T1000 (cell line): ENCODE measurements at places on chromosomes 13 and 19.

- peak; percentile 75 for DNase-seq
These were observed 26.3 kb upstream of the SIGLEC11 start for GRCh38 chr19:49987159-49987698.

- no peak for DNase-seq
These were observed 36.8 kb downstream of the PPP2R1A start for GRCh38 chr19:52226652-52227051.

GRCh38 chr13:33236021-33236420, 49.5 kb downstream of the STARD13 start:
- no peak for DNase-seq

DNA sequence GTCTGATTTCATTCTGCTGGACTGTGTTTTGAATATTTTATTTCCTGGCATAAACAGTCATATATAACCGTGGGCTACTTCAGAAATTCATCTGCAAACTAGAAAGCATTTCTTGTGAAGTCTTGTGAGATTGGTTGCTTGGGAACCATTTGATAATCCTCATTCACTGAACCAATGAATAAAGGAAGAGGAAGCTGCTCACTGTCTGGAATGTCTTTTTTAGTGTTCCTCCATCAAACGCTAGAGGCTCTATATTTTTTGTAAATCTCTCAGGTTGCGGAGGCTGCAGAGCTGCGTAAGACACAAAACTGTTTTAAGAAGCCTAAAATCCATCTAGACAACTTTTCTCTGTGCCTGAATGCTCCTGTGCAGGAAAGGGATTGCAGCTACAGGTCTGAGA, 18.7 kb upstream of the GPR12 start:
- no peak for DNase-seq

DNA sequence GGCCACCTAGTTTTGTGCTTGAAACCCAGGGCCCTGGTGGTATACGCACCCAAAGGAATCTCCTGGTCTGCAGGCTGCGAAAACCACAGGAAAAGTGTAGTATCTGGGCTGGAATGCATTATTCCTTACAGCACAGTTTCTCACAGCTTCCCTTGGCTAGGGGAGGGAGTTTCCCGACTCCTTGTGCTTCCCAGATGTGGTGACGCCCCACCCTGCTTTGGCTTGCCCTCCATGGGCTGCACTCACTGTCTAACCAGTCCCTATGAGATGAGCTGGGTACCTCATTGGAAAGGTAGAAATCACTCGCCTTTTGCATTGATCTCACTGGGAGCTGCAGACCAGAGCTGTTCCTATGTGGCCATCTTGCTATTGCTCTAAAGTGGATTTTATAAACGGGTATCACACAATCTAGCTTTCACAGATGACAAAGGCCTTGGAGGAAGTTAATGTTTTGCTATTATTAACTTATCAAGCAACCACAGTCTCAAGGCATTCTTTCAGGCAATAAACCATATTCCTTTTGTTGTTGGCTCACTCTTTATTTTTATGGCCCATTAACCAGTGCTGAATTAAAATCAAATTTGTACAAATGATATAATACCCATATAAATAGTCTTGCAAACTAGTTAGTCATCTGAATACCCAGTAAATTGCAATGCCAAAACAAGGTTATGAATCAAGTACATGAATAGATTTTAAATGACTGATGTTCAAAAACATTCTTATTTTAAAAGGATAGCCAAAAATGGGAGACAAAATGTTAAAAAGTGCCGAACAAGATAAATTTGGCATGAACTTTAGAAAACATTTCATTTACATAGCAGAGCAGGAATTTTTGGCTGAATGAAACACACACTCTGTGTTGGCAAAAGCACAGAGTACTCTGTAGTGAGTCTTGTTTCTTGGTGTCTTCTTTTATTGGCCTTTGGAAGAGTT, 475.4 kb upstream of the ARGLU1 start:
- no peak for DNase-seq

- DNase-seq = no peak
These were observed 1.3 kb downstream of the NECTIN2 start for GRCh38 chr19:44847144-44848035.

DNA sequence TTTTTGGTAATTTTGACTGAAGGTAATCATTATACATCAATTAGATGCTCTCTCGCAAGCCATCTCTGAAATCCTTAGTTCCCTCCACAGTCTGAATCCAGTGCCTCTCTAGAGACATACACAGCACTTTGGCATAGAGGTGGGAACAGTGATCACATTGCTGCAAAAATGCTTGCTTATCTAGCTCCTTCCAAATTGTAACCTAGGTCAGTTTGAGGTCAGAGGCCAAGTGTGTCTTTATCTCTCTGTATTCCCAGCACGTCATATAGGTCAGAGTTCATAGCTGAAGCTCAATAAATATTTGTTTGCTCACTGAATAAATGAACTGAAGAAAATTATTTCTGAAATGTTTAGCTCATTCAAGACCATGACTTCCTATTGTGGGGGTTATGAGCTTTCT, 462.5 kb downstream of the DIAPH3 start:
- no peak for DNase-seq

DNA sequence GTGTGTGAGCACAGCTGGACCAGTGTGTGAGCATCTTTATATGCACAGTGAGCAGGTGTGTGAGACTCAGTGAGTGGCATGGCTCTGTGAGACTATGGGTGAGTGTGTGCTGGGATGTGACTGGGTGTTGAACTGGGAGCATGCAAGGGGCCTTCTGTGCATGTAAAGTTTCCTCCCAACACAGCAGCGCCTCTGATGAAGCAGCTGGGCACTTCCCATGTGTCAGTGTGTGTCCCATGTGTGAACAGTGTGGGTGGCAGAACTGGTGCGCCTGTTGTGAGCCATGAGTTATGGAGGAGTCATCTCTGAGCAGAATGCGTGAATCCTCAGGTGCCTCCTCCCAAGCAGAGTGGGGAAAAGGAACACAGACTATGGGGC, 24.1 kb downstream of the LGALS16 start:
- DNase-seq = no peak

- DNase-seq = no peak
These were observed 127.6 kb upstream of the GPC6 start for GRCh38 chr13:93098972-93099371.

DNA sequence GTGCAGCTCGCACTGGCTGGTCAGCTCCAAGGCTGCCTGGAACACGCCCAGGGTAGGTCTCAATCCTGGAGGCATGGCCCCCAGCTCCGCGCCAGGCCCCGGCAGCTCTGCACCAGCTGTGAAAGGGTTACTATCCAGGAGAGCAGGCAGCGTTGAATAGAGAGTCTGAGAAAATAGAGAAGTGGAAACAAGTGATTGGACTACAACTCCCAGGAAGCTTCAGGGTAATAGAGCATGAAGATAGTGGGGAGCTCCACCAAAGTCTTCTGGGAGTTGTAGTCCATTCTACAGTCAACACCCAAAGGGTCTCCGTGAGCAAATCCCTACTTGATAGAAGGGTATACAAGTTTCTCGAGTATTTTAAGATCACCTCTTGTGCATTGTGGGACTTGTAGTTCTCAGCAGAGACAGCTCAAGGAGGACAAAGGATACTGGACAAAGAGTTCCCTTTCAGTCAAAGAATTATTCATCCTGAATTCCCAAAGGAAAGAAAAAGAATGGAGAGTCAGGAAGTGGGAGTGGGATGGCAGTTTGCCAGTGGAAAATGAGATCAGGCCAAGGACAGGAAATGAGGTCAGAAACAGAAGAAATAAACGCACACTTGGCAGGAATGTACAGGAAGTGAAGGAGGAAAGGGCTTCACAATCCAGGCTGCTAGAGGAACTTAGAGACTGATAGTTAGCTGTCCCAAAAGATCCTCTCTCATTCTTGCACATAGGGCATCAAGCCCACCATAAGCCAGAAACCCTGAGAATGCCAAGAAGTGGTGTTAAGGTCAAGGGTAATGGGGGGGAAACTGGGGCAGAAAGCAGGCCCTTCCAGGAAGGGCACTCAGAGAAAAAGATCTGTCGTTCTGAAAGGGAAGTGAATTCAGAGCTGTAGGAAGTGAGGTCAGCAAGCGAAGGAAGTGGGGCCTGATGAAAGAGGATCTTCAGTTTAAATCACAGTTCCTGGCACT, 5.5 kb upstream of the MAMSTR start:
- DNase-seq = peak; percentile 79

DNA sequence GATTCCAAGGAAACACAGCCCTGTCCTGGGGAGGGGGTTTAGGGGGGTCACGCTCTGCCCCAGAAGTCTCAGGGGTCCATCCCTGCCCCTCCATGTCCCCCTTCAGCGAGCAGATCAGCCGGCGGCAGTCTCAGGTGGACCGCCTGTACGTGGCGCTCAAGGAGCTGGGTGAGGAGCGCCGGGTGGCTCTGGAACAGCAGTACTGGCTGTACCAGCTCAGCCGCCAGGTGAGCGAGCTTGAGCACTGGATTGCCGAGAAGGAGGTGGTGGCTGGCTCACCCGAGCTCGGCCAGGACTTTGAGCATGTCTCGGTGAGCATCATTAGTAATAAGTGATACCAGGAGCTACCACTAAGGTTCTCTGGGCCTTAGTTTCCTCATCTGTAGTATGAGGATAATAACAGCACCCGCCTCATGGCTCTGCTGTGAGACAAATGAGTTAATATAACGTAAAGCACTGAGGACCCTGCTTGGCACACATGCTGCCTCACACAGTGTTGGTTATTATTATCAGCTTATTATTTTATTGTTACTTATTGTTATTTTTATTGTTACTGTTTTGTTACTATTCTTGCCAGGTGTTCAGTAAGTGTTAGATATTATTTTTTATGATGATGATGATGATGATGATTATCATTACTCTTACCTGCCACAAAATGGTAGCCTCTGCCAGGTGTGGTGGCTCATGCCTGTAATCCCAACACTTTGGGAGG, 20.5 kb upstream of the SHKBP1 start:
- no peak for DNase-seq

- DNase-seq = no peak
These were observed 14.2 kb upstream of the UPF1 start for GRCh38 chr19:18817574-18817973.

- DNase-seq = no peak
These were observed 7.4 kb upstream of the FCGBP start for GRCh38 chr19:39941615-39942365.

DNA sequence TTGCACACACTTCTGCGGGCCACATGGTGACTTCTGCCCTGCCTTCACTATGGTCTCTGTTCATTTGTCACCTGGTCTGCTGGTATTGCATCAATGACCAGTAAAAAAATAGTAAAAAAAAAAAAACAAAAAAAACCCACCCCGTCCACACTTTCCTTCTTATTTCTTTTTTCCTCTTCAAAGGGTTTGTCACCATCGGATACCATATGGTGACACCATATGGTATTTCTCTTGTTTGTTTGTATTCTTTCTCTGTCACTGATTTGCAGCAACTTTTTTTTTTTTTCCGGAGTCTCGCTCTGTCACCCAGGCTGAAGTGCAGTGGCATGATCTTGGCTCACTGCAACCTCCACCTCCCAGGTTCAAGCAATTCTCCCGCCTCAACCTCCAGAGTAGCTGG, 26.2 kb upstream of the OR7C2 start:
- no peak for DNase-seq

GRCh38 chr13:20193162-20193906, 596 bp upstream of the GJB2 start:
- DNase-seq = no peak

DNA sequence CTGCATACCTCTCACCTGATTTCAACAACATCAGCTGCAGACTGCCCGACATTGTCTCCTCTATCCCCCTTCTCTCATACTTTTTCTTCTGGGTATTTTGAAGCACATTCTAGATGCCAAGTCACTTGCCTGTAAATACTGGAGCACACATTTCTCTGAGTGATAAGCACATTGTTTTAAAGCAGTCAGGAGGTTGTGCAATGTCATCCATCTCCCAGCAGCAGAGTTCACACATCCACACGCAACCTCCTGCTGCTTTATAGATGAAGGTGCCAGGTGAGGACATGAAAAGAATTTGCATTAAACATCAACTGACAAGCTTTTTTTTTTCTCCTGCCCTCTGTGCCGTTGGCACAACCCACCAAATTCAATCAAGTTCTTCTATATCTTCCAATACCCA, 5.5 kb downstream of the UPK1A start:
- no peak for DNase-seq

DNA sequence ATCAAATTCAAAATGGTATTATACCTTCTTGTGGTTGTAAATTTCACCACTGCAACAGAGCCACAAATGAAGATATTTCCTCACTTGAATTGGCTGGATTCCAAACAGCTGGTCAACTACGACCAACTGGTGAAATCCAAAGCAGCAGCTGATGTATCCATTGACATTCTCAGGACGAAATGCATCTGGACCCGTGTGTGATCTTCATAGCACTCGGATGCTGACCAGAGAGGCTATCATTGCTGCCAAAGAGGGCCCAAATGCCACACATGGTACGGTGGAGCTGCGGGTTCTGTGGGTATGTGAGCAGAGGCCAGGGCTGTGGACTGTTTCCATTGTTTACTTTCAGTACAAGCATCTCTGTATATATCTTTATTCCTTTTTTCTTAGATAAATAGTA, 25.6 kb upstream of the PCCA start:
- DNase-seq = no peak

- peak; percentile 37 for DNase-seq
These were observed 30.7 kb downstream of the HTR2A start for GRCh38 chr13:46866150-46866549.

DNA sequence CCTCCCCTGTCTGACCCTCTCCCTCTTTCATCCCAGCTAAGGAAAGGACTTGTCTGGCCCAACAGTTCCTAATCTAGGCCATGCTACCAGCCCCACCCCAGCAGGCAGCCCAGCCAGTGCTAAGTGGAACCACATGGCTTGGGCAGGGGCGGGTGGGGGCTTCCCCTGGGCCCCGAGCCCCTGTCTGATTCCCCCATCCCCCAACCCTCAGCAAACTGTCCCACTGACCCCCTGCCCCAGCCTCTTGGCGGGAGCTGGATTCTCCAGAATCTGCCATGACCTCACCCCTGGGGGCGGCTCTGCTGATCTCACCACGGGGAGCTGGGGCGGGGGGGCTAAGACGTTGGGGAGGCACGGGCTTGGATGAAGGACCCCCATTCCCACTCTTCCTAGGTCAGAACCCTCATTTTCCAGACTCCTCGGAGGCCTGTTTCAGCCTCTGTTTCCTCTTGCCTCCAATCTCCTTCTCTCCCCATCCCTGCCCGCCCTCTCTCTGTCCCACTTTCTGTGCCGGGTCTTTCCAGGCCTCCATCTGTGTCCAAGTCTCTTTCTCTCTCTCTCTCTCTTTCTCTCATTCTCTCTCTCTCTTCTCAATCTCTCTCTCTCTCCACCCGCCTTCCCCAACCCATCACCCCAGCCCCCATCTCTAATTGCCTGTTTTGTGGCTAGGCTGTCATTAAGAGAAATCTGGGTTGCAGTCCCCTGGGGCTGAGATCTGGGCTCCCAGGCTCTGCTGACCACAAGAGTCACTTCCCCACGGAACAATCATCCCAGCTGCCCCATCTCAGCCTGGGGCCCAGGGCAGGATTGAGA, 2.7 kb downstream of the COL5A3 start:
- no peak for DNase-seq

DNA sequence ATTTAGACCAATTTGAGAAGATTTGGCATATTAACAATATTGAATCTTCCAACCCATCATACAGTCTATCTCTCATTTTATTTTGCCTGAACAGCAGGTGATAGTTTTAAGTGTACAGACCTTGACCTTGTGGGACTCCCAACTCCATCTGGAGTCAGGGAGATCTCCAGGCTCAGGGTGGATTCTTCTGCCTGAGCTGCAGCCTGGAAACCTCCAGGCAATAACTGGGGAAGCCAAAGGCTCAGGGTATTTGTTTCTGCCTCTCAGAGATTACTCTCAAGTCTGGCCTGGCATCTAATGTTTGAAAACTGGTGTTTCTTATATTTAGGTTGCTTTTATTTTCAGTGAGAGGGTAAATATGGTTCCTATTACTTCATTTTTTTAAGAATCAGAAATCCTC, 102.1 kb upstream of the C1QTNF9B start:
- DNase-seq = no peak

GRCh38 chr19:10420444-10421239, at the start of gene PDE4A:
PDE4A (plus strand) TSS chr19:10420538; CDS start chr19:10420765, 227 bp downstream.
- no peak for DNase-seq
